ENCODE measurements at places on chromosomes 4 and X.

- DNase-seq: no peak
Measured at GRCh38 chrX:45768666-45769236, 568.1 kb upstream of the DIPK2B start.

- no peak for DNase-seq
Measured at GRCh38 chr4:4572821-4573220, 31.0 kb upstream of the STX18 start.

DNA sequence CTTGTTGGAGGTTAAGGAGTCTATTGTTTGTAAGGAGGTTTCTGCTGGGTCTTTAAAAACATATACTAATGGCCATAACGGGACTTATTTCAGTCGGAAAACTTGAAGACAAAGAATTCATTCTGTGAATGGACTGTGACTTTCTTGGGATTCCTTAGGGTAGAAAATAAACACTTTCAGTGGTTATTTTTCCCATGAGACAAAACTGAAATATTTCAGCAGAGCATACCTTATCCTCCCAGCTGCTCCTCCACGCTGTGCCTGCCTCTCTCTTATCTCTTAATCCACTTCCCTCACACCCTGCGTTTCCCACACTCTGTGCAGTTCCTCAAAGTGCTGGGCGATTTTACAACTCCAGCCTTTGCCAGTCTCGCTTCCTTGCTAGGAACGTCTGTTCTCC, 47.1 kb upstream of the SORBS2 start:
- DNase-seq: no peak

GRCh38 chr4:17286752-17287460, 225.0 kb downstream of the QDPR start:
- DNase-seq: no peak

DNA sequence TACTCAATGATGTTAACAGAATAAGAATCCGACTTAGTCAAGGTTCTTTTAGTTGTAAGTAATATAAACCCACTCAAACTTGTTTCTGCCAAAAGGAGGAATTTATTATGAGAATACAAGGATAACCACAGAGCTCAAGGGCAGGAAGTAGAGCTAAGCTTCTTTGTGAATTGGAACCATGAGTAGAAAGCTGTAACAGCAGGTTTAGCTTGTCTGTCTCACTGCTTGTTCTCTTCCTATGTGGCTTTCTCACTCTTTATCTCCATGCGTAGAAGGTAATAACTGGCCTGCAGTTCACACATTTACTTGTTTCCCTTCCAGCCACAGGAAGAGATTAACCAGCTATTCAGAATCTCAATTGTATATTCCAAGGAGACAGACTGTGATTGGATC, 378.3 kb downstream of the PPP1R2C start:
- no peak for DNase-seq

GRCh38 chr4:122423246-122423645, 33.3 kb downstream of the IL2 start:
- DNase-seq: no peak

DNA sequence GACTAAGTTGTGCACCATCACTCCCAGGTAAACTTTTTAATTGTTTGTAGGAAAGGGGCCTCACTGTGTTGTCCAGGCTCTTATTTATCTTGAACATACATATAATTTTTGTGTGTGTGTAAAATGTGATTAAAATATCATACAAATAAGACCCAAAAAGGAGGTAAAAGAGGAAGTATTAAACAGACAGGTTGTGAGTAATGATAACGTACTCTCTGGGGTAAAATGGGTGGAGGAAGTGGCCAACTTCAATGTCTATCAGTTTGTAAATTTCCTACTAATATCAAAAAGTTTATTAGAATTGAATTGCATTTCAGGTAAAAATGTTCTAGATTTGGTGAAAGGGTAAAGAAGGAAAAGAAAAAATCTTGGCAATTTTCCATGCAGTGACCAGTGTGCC, 48.8 kb downstream of the SULT1E1 start:
- no peak for DNase-seq

GRCh38 chr4:157978680-157979361, 194.0 kb downstream of the GASK1B start:
- DNase-seq: peak; percentile 28

DNA sequence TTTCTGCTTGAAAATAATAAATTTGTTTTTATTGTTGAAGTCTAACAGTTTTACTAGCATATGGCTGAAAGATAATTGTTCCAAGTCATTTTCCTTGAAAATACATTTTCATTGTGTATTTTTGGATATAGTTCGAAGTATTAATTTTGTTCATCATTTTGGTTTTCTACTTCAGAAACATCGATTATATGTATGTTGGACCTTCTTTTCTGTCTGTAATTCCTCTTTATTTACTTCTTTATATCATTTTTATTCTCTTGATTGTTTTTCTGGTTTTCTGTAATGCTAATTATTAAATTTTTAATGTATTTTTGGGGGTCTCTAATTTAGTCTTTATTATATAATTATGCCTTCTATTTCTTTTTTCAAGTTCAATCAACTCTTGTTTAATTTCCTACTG, 407.1 kb upstream of the FRG1 start:
- DNase-seq: no peak

DNA sequence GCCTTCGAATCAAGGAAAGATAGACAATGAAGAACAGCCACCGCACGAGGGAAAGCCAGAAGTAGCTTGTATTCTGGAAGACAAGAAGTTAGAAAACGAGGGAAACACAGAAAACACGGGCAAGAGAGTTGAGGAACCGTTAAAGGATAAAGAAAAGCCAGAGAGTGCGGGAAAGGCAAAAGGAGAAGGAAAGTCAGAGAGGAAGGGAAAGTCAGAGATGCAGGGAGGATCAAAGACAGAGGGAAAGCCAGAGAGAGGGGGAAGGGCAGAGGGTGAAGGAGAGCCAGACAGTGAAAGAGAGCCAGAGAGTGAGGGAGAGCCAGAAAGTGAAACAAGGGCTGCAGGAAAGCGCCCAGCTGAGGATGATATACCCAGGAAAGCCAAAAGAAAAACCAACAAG, 1.4 kb downstream of the TCEAL2 start:
- no peak for DNase-seq

DNA sequence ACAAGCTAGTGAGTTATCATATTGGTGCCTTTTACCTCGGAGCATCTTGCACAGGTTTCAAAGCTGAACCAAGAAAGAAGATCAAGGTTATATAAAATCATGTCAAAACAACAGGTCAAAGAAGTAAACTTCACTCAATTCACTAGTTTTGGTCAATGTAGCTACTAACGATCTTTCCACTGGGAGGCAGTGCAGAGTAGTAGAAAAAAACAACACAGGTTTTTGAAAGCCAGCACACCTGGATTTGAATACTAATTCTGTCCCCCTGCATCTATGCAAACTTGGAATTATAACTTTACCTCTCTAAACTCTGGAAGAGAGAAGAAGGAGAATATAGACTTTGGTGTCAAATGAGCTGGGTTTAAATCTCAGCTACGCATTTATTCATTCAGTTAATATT, 266.1 kb downstream of the GRIA3 start:
- DNase-seq: no peak

- DNase-seq: no peak
Measured at GRCh38 chrX:38036466-38036865, 30.1 kb downstream of the SYTL5 start.

DNA sequence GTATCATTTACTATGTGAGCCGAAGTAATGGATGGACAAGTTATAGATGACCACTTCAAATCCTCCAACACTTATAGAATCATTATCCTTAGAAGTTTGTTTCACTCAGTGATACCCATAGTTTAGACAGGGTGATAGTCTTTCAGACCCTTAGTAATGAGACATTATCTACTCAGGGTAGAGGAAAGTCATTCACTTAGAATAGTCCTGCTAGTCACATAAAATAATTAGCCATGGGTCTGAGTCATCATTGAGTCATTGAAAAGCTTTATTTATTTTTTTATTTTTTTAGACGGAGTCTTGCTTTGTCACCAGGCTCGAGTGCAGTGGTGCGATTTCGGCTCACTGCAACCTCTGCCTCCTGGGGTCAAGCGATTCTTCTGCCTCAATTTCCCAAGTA, 321.7 kb upstream of the FSTL5 start:
- no peak for DNase-seq

GRCh38 chrX:49618574-49618973, 19.8 kb downstream of the GAGE1 start:
- DNase-seq: no peak

GRCh38 chrX:139020801-139021200, 309.3 kb upstream of the FGF13 start:
- DNase-seq: no peak

DNA sequence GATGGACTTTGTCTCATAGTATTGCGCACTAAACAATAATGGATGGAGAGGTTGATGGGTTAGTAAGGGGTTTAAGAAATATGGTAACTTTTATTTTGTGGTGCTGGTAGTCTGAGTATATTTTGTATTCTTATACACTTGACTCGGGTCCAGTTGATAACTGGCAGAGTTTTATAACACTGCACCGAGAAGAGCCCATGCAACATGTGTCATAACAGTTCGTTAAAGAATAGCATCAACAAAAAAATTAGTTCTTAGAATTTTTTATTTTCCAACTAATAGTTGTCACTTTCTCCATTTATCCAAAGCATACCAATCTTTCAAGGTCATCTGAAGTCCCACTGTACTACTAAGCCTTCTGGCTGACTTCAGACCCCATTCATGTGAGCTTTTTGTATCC, 175.1 kb downstream of the SOWAHB start:
- DNase-seq: no peak

DNA sequence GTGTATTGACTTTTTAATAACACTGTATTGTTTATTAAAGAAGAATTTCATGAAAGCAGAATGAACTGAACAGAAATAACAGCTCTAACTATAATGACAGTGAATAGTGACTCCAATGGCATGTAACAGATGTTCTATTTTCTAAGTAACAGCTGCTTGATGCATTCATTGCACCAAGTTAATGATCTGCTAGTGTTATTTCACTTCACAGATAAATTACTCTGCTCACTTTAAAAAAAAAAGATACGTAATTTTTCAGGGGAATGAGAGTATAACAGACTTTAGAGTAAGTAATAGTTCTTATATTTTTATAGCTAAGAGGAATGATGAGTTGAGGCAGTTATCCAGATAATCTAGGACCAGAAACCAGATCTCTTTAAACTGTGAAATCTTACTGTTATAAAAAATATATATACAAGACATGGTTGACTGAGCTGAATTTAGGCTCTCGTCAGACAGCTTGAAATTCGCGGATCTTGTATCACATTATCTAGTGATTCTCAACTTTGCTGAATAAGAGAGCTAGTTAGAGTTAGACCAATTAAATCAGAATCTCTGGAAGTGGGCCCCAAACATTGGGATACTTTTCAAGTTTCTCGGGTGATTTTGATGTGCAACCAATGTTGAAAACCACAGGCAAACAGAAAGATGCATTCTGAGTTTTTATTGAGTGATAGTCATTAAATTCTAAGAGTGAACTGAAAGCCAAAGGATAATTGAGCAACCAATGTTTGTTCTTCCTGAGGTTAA, 840.7 kb downstream of the DMD start:
- no peak for DNase-seq

DNA sequence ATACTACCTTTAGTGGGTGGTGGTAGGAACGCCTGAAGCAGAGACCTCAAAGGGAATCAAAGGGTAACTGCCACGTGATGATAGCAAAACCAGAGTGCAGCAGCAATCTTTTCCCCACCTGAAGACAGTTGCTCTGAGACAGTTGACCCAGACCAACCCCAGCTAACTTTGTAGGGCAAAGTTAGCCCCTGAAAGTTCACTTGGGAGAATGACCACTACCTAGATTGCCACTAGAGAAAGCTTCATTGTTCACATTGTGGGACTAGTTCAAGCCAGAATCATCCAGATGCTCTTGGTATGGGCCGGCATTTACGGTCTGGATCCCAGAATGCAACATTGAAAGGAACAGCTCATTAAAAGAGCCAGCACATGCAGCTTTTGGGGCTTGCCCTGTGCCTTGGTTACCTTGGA, 4.1 kb downstream of the SEPTIN6 start:
- DNase-seq: peak; percentile 62

DNA sequence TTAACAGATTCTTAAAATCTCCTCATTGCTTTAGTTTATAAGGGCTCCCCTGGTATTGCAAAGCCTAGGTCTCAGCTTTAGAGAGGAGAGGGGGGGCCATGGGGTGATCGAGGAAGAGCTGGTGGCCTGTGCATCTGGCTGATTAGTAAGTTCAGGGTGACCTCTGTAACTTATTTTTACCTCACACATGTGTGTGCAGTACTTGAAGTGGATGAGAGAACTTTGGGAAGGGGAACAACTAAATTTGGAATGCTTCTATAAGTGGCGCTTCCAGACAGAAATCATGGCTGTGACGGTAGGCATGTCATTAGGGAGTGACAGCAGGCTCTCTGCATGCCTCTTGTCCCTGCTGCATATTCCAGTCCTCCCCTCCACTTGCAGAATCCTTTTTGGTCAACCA, 41.9 kb downstream of the FRAS1 start:
- DNase-seq: no peak

GRCh38 chr4:158826882-158827281, 58.1 kb downstream of the FNIP2 start:
- DNase-seq: no peak

GRCh38 chrX:80808881-80809411, 731 bp downstream of the BRWD3 start:
- DNase-seq: peak; percentile 51

GRCh38 chr4:2266821-2267220, 4.9 kb upstream of the MXD4 start:
- DNase-seq: no peak

DNA sequence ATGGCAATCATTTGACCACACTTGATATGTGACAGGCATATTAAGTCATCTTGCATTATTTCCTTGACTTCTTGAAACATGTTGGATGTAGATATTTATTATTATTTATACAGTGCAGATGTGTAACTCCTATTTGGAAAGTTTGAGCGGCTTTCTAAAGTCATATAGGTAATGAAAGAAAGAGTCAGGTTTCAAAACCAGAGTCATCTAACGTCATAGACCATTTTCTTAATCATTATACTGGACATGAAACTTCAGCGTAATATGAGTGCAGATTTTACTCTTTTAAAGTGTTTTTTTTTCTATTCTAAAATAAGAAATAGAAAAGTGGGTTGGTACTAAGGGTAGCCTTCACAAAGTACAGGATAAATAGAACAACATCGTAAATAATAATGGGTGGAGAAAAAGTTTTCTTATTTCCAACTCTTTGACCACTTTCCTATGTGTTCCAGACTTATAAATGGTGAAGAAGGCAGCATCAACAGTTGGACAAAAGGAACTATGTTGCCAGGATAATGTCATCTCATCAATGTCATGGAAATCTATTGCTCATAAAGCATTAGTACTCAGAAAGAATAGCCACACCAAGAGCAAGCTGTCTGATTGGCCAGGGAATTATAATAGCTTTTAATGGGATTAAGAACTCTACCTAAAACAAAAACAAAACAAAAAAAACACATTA, 108.0 kb upstream of the PCDH18 start:
- DNase-seq: no peak

- no peak for DNase-seq
Measured at GRCh38 chr4:48259748-48260147, 9.9 kb downstream of the TEC start.

- DNase-seq: no peak
Measured at GRCh38 chr4:48093991-48094416, 40.0 kb downstream of the TXK start.

- DNase-seq: no peak
Measured at GRCh38 chr4:41619161-41619560, 81.2 kb downstream of the LIMCH1 start.
